Fibroblast of skin of abdomen (primary cell): ENCODE measurements at places on chromosomes 6 and 20.

DNA sequence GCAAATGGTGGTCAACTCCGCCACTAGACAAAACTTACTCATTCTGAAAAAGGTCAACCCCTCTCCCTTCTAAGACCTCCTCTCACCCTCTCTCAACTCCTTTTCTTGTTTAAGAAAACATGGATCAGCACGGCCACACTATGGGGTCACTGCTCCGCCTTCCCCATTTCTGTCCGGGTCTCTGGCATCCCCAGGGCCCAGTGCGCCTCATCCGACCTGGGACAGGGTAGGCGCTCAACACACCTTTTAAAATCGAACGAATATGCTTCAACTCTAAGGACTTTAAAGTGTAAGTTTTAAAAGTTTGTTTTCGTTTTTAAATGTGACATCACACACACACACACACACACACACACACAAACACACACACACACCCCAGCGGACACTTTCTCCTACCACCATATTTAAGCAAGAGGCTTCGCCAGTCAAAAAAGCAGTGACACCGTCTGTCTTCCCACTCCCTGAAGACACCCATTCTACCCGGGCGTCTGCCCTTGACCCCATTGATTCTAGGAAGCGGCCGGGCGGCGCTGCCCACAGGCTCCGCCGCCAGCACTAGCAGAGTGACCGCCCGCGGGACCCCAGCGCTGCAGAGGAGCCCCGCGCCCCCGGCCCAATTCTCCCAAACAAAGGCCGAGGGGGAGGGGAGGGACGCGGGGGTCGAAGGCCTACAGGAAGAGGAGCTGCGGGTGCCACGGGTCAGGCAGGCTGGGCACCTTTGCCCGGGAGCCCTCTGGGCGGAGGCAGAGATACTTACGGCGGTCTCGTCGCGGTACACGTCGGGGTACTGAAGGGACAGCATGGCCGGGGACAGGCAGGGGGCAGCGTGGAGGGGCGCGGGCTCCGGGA lies 568 bp downstream of the PREP start:
- peak; percentile 37 for DNase-seq

- DNase-seq: no peak
Measured at GRCh38 chr6:137871291-137871690, 4.2 kb downstream of the TNFAIP3 start.

- no peak for DNase-seq
Measured at GRCh38 chr20:46332373-46333160, 24.3 kb upstream of the CDH22 start.

DNA sequence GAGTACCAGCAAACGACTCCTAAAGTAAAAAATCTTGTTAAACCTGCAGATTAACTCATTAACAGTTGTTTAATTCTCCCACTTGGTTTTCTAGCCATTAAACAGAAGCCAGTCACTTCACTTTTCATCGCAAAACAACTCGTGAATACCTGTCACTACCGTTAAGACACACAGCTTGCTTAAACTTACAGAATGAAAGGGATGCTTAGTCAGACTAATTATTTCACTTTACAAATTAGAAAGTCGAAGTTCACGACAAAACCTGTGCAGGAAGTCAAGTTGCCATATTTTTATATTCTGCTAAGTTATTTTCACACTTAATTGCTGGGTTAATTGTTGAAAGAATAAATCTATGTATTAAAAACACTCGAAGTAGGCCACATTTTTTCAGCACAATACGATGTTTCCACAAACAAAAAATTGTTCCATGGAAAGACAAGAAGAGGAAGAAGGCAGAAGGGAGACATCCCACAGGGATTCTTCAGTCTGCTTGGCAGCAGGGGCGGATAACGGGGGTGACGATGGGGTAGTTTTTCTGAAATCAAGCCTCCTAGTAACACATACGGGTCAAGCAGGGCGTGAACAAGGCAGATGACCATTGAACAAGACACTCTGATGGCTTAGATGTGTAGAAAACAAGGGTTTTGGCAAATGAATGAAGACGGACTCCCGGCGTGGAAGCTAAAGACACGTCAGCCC lies 933 bp downstream of the SSR1 start:
- DNase-seq: peak; percentile 39

GRCh38 chr6:38195113-38195635 lies 375.6 kb downstream of the ZFAND3 start:
- DNase-seq: no peak

DNA sequence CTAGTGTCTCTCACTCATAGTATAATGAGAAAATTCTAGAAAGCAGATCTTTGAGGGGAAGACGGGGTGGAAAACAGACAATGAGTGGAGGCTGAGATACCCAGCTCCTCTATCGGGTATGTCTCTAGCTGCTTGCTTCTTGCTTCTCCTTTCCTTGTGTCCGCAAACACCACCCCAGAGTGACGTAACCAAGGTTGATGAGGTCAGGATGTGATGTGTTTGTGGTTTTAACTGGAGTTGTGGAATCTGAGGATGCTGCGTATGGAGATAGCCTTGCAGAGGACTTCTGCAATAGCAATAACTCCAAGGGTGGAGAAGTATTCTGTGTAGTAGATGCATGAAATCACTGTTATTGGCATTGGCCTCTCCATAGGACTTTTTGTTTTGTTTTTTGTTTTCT lies 132.7 kb upstream of the IFNGR1 start:
- no peak for DNase-seq

- DNase-seq: no peak
Measured at GRCh38 chr6:15642276-15642675, 20.6 kb downstream of the DTNBP1 start.

- DNase-seq: no peak
Measured at GRCh38 chr20:40704828-40705227, 15.8 kb upstream of the MAFB start.

DNA sequence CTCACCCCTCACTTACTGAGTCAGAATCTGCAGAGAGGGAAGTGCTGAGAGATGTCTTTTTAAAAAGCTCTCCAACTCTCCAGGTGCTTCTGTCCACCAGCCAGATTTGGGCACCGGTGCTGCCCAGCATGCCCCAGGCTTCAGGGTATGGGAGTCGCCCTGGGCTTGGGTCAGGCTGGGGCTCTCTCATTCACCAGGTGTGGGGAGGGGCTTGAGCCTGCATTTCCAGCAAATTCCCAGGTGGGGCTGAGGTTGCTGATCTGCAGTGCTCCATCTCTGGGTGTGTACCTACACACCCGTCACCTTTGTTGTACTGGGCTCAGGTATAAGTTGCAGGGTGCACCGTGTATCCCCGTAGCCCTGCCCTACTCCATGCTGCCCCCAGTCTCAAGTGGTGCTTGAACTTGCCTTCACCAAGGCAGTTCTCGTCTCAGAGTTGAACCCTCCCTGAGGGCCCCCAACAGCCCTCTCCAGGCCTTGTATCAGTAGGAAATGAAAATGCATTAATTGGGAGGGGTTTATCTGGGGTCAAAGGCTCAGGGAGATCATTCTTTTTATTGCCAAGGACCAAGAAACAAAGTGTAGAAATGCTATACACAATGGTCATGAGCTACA lies 23.5 kb downstream of the PPP1R3G start:
- DNase-seq: no peak
